ENCODE measurements at places on chromosomes 11 and 22.

- no peak for DNase-seq
These were observed 33.8 kb upstream of the SPON1 start for GRCh38 chr11:13928566-13929251.

DNA sequence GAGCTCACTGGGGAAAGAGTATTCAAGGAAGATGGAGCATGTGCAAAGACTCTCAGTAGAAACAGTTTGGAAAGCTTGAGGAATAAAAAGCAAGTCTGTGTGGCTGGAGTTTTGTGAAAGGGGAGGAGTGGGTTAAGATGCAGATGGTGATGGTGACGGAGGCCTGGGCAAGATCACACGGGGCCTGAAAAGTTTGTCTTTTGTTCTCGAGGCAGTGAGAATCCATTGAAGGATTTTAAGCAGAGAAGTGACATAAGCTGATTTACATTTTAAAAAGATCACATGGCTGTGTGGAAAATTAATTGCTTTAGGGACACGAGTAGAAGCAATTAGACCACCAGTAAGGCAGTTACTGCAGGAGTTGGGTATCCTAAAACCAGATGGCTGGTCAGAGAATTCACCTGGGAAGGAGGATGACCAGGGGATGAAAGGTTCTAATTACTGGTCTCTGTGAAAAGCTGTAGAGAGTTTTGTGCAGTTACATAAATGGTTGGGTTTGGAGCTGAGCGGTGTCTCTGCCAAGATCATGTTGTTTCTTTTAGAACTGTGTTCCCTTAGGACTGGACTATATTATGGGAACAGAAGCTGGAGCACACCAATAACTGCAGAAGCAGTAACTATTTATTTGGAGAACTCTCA lies 7.1 kb downstream of the RRP8 start:
- no peak for DNase-seq

DNA sequence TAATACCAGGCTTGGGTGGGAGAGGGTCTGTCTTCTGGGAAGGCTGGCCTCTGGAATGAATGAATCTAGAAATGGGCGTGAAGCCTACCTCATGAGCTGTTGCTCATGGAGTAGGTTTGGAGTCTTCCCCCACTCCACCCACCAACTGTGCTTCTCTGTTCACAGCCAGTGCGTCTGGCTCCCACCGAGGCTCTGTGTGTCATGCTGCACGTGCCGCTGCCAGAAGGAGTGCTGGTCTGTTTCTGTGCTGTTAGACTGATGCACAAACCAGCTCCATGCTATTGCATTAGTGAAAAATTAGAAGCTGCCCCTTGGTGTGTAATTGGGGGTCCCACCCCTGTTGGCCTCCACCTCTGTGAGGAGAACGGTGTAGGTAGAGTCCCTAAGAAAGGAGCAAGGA lies 132.3 kb upstream of the PARVA start:
- no peak for DNase-seq

GRCh38 chr11:6431861-6432260 lies 8.9 kb downstream of the HPX start:
- DNase-seq, result no peak

GRCh38 chr11:74806267-74806666 lies 57.6 kb downstream of the RNF169 start:
- no peak for DNase-seq

GRCh38 chr11:121057922-121058321 lies 34.0 kb downstream of the TBCEL start:
- DNase-seq, result no peak

DNA sequence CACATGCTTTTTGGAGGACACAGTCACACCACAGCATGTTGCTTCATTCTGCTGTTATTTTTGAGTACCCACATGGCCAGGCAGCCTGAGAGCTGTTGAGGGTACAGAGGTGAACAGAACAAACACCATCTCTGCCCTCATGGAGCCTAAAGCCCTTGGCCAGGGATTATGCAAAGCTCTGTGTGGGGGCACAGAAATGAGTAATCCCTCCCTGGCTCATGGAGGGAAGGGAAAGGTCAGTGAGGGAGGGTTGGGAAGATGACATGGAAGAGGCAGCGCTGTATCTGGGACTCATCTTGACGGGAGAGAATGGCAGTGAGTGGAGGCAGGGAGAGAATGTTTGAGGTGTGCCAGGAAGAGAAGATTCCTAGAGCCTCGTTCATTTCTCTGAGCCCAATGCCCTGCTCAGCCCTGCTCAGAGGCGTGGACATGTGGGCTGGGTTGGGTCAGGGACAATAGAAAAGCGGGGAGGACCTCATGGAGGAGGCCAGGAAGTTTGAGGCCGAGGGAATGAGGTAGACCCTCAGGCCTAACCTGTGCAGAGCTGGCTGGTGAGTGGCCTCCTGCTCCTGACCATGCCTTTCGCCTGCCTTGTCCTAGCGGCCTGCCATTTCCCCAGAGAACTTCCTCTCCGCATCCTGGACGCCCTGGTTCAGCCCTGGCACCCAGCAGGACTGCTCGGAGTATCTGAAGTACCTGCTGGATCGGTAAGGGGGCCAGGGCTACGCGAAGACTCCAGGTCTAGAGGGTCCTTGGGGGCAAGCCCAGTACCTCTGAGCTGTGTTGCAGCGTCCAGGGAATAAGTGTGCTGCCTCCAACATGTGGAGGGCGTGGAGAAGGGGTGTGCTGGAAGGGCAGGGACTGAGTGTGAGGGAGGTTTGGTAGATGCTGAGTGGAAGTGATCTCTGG lies 19.8 kb downstream of the USP35 start:
- no peak for DNase-seq

DNA sequence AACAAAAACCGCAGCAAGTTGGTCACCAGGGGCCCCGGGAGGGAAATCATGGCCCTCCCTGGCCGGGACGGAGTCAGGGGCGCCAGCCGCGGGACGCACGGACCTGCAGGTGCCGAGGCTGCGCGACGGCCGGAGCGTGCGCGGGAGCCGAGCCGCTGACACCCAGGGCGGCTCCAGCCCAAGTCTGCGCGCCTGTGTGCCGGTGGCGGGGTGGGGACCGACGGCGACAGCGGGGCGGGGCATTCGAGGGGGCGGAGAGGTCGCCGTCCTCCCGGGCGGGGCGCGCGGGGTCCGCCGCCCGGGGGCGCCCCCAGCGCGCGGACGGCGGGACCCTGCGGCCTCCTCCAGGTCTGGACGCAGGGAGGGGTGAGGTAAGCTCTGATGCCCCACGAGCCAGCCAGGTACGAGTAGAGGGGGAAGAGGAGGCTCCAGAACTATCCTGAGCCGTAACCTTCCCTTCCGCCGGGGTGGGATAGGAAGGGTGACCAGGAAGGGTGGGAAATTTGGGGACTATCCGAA lies at the start of gene ESAM:
ESAM (minus strand) TSS at position 186 of the 519 bp plus-strand sequence; CDS start at position 50, 136 bp downstream.
- peak; percentile 80 for DNase-seq

GRCh38 chr11:694563-695287 lies at the start of gene DEAF1:
TSS of gene DEAF1 (minus strand) at chr11:695222. CDS start at chr11:695047, 175 bp downstream.
- DNase-seq, result peak; percentile 98

Measured in NCI-H526 treated with DMSO at 0.1 percent for 48 hours (cell line).